Upper lobe of right lung (tissue), 1 donor: ENCODE measurements at places on chromosomes 7 and 10. TPM values are rescaled to one million over a fixed set of nuclear protein-coding genes. Genes with fewer than 3 reads are reported as not detected.

- no peaks in the 10 kb centered on the region for H3K4me1 ChIP-seq
- no peak overlapping the region for H3K4me3 ChIP-seq
- H3K27ac ChIP-seq, result no peak overlapping the region
- H3K36me3 ChIP-seq, result no peaks in the 10 kb centered on the region
- no peak for DNase-seq
Observed at GRCh38 chr10:108346066-108346465, 1181.6 kb upstream of the SORCS1 start.

The CELF2 gene
- total RNA-seq, result 110 TPM

DNA sequence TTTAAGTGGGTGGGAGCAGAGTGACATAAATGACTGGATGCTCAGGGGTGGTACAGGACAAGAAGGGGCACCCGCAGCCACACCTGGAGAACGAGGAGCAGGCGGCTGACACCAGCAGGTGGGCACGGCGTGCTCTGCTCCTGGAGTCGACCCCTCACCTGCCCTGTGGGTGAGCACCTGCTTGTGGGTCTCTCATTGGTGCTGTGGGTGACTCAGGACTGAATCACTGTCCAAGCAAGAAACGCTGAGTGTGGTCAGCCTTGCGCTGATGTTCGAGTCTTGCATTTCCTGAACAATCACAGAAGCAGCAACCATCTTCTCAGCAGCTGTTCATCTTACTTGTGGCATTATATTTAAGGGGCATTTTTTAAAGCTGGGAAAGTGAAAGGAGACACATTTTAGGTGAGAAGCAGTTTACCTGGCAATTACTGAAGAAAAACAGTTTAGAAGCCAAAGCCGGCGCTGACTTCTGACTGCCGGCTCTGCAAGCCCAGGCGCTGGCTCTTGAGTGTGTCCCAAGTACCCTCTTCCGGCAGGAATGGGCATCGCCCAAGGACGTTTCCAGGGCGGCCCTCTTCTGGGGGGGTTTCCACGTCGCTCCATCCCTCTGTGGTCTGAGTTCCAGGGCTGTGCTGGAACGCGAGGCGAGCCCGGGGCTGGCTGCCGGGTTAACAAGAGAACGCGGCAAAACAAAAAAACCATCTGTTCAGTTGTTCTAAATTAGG, 145.2 kb upstream of the PFKP start:
- H3K4me3 ChIP-seq, result no peak overlapping the region
- H3K36me3 ChIP-seq, result no peaks in the 10 kb centered on the region

The OR2A5 gene
- not detected for total RNA-seq

The STK32C gene
- 13.2 TPM for total RNA-seq

- no peak overlapping the region for H3K27ac ChIP-seq
Observed at GRCh38 chr10:12357525-12358151, 8.3 kb downstream of the CAMK1D start.

- H3K27ac ChIP-seq, result no peak overlapping the region
- no peaks in the 10 kb centered on the region for H3K27me3 ChIP-seq
- no peak overlapping the region for H3K4me3 ChIP-seq
- peak; percentile 27 for DNase-seq
Observed at GRCh38 chr7:158407581-158408317, 179.9 kb downstream of the PTPRN2 start.

DNA sequence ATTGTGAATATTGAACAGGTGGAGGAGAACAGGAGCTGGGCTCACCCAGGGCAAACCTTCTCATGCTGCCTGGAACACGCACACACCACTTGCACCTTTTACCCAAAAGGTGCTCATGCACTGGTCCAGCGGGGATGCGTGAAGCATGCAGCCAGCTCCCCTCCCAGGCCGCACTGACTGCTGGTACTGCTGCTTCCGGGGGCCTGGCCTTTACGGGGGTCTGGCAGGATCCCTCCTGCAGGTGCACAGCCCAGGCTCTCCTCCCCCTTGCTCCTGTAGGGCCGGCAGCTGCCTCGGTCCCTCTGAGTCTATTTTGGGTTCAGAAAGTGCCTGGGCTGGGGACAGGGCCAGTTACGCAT, 221.7 kb downstream of the DNAJB6 start:
- no peak overlapping the region for H3K4me3 ChIP-seq
- no peaks in the 10 kb centered on the region for H3K36me3 ChIP-seq
- DNase-seq, result peak; percentile 38
- no peaks in the 10 kb centered on the region for H3K27me3 ChIP-seq

The BEND7 gene
- total RNA-seq, result 31.1 TPM

DNA sequence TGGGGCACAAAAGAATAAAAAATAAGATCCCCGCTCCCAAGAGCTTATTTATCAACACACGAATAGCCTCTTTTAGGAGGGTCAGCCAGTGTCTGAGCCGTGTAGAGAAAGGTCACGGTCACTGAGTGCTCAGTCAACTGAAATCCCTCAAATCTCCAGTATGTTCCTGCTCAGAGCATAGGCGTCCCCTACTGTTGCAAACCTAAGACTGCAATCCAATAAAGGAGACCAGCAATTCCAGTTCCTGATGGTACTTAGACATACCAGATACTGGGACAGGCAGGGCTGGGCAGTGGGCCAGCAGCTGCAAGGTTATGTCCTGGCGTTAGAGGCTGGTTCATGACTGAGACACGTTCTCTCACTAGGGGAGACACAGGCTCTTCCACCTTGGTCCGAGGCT, 93.6 kb downstream of the CACNB2 start:
- DNase-seq, result no peak
- H3K4me3 ChIP-seq, result no peak overlapping the region
- H3K4me1 ChIP-seq, result no peaks in the 10 kb centered on the region
- H3K36me3 ChIP-seq, result no peaks in the 10 kb centered on the region
- no peak overlapping the region for H3K27ac ChIP-seq

DNA sequence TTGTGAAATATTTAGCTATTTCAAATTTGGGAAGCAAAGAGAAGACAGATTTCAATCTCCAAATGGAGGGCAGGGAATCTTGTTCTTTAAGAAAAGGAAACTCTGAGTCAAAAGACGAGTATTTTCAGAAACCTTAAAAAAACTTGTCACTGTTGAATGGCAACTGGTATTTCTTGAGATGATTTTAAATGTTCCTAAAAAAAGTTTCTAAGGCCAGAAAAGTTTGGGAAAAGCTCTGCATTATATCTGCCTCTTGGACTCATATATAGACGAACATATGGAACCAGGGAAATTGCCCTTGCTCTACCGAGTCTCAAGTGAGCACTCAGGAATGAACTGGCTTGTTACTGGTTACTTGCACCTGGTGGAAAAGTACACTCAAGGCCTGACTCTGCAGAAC, 69.5 kb downstream of the ADAM22 start:
- no peak for DNase-seq
- H3K36me3 ChIP-seq, result no peaks in the 10 kb centered on the region
- H3K27me3 ChIP-seq, result no peaks in the 10 kb centered on the region
- H3K4me3 ChIP-seq, result no peak overlapping the region

DNA sequence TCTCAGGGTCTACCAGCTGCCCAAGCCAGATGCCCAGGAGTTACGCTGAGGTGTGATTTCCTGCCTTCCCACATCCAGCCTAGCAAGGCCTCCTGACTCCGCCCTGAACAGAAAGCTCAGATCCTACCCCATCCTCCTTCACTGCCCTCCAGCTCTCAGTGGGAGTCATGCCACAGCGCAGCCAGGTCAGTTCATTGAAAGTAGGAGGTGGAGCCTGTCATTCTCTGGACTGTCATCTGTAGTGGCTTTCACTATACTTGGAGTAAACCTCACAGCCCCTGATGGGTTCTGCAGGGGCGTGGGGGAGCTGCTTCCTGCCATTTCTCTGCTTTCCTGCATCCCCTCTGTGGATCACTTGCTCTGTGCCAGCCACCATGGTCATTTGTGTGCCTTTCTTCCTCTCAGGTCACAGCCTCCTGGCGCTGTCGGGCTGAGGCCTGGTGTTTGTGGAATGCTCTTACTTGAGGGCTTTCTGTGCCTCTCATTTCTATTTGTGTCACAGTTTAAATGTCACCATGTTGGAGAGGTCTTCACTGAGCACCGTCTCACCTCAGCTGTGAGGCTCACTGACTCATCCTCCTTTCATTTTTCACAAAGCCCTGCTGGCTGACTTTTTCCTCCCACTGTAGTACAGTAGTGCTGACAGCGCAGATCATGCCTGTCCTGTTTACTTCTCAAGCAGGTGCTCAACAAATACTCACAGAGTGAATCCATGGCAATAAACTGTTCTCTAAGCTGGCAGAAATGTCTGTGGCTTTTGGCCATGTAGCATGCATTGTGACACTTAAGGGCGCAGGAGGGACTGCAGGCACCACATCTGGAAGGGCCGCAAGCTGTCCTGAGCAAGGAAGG, 61.0 kb upstream of the TMEM248 start:
- H3K4me1 ChIP-seq, result no peaks in the 10 kb centered on the region
- no peak for DNase-seq
- H3K36me3 ChIP-seq, result peaks cover 24% of the 10 kb centered on the region
- no peaks in the 10 kb centered on the region for H3K27me3 ChIP-seq
- H3K4me3 ChIP-seq, result no peak overlapping the region

GRCh38 chr10:68288717-68289116, 43.1 kb upstream of the HNRNPH3 start:
- H3K4me3 ChIP-seq, result no peak overlapping the region
- H3K27ac ChIP-seq, result no peak overlapping the region
- no peaks in the 10 kb centered on the region for H3K4me1 ChIP-seq

DNA sequence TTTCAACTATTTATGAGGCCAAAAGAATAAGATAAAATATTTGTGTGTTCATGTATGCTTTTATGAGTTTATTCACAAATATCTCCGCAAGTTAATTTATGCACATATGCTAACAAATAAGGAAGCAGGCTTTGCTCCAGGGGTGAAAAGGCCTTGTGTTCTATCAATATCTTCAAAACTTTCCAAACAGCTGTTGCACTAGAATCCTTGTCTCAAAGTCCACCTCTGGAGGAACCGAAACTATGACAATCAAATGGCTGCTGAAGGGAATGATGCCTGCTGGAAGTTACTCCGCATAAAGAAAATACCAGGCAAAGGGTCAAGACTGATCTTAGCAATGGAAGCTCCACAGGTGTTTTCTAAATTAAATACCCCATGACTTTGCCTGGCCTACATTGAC, 145.0 kb upstream of the GHITM start:
- no peaks in the 10 kb centered on the region for H3K4me1 ChIP-seq
- DNase-seq, result no peak
- H3K27me3 ChIP-seq, result no peaks in the 10 kb centered on the region
- no peaks in the 10 kb centered on the region for H3K36me3 ChIP-seq
- no peak overlapping the region for H3K27ac ChIP-seq

- no peak overlapping the region for H3K4me3 ChIP-seq
- no peak for DNase-seq
- H3K27me3 ChIP-seq, result no peaks in the 10 kb centered on the region
- no peaks in the 10 kb centered on the region for H3K36me3 ChIP-seq
Observed at GRCh38 chr7:29076631-29077030, 69.7 kb downstream of the CPVL start.

GRCh38 chr10:87713707-87714106, 54.0 kb downstream of the PAPSS2 start:
- H3K27ac ChIP-seq, result peak overlapping the region; percentile 55
- no peak overlapping the region for H3K4me3 ChIP-seq
- peaks cover 71% of the 10 kb centered on the region for H3K36me3 ChIP-seq
- peaks cover 17% of the 10 kb centered on the region for H3K4me1 ChIP-seq
- DNase-seq, result no peak

The TSPAN14 gene
- total RNA-seq, result 157 TPM

- H3K4me3 ChIP-seq, result no peak overlapping the region
- no peaks in the 10 kb centered on the region for H3K27me3 ChIP-seq
- H3K36me3 ChIP-seq, result no peaks in the 10 kb centered on the region
- H3K27ac ChIP-seq, result peak overlapping the region; percentile 96
- H3K4me1 ChIP-seq, result peaks cover 50% of the 10 kb centered on the region
Observed at GRCh38 chr7:37445790-37446189, 2.9 kb downstream of the ELMO1 start.

The STN1 gene
- 42.3 TPM for total RNA-seq

The ZNF853 gene
- total RNA-seq, result 5.2 TPM

The SH2B2 gene
- total RNA-seq, result 13.2 TPM

The CREB5 gene
- 8.9 TPM for total RNA-seq

The ENO4 gene
- not detected for total RNA-seq

DNA sequence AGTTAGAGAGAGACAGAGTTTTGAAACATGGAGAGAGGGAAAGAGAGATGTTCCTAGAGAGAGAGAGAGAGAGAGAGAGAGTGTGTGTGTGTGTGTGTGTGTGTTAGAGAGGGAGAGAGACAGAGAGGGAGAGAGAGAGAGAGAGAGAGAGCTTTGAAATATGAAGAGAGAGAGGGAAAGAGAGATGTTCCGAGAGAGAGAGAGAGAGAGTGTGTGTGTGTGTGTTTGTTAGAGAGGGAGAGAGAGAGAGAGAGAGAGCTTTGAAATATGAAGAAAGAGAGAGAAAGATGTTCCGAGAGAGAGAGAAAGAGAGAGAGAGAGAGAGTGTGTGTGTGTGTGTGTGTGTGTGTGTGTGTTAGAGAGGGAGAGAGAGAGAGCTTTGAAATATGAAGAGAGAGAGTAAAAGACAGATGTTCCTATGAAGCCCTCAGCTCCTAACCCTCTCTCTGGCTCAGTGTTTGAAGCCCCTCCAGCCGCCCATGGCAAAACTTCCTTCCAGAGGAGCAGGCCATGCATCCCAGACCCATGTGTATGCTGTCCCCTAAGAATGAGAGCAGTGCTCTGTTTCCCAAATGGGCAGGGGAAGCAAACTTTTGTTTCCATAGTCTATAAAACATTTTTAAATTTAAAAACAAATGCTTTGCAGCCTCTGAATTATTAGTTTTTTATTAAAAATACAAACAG, 130.9 kb downstream of the KCNMA1 start:
- H3K4me1 ChIP-seq, result no peaks in the 10 kb centered on the region
- H3K4me3 ChIP-seq, result no peak overlapping the region
- DNase-seq, result no peak
- H3K27me3 ChIP-seq, result no peaks in the 10 kb centered on the region

The COBL gene
- total RNA-seq, result 29.2 TPM

The TOMM7 gene
- 361 TPM for total RNA-seq

The OR9A4 gene
- 0.20 TPM for total RNA-seq

DNA sequence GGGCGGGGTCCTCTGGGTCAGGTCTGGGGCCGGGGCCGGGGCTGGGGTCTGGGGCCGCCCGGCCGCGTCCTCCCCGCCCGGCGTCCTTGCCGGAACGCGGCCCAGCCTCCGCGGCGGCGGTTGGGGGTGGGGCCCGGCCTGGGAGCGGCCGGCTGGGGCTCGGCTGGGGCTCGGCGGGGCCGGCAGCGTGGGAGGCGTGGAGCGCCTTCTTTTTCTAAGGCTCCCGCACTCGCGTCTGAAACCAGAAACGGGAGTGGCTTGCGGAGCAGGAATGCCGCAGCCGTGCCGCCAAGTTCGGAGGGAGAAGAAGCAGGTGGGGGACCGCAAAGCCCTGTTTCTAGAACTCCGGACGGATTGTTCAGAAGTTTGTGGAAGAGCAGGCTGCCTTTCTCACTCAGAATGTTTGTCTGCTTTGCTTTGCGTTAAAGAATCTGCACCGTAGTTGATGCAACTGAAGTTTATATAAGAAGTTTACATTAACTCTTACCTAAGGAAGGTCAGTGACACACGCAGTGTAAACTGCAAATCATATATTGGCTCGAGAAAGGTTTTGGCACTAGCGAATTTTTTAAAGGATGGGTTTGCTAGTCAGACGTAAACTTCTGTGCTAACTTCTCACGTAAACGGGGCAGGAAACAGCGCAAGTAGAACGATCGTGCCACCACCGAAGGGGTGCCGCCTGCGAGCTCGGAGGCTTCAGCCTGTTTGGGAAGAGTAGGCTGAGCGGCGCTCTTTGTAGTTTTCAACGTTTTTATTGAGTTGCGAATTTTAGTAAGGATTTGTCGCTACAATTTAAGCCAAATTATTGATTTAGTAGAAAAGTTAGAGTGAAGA, 729 bp downstream of the DNAJB6 start:
- H3K4me3 ChIP-seq, result peak overlapping the region; percentile 64
- peak; percentile 89 for DNase-seq
- H3K27ac ChIP-seq, result peak overlapping the region; percentile 94
- no peaks in the 10 kb centered on the region for H3K36me3 ChIP-seq

- no peak overlapping the region for H3K4me3 ChIP-seq
- H3K36me3 ChIP-seq, result no peaks in the 10 kb centered on the region
- DNase-seq, result no peak
- H3K4me1 ChIP-seq, result no peaks in the 10 kb centered on the region
Observed at GRCh38 chr10:23829556-23829955, 379.4 kb upstream of the KIAA1217 start.
